ENCODE measurements at places on chromosomes 4 and X. TPM values are rescaled to one million over a fixed set of nuclear protein-coding genes. Genes with fewer than 3 reads are reported as not detected.

GRCh38 chr4:38775326-38775725, 7.5 kb downstream of the TLR10 start:
- no peak for DNase-seq

GRCh38 chrX:149841929-149842328, 39.1 kb upstream of the MAGEA8 start:
- DNase-seq = no peak

The THAP9 gene
- 3.3 TPM for total RNA-seq

The XAGE1B gene
- total RNA-seq = not detected

DNA sequence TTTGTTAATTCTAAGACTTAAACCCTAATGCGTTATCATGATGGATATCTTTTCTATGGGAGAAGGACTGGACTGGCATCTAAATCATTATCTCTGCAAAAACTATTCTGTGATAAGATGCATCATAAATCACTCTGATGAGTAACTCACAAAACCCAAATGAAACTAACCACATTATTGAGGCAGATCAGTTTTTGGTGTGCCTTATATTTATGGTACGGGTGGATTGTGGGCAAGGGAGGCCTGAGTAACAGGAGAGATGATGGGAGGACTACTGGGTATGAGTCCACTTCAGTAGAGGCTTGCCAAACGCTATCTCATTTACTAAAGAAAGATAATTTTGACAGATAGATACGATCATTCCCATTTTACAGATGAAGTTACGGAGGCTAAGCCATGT, 66.4 kb upstream of the GUCY1A1 start:
- no peak for DNase-seq
